ENCODE measurements at places on chromosomes 16 and 17. TPM values are rescaled to one million over a fixed set of nuclear protein-coding genes. Genes with fewer than 3 reads are reported as not detected.
A peak's percentile ranks its signal among the peaks of the same experiment; 100 is the strongest.

- DNase-seq, result no peak
Measured at GRCh38 chr16:86424985-86425384, 85.3 kb upstream of the FOXF1 start.

- DNase-seq, result peak; percentile 77
Measured at GRCh38 chr16:49262501-49262900, 19.1 kb downstream of the CBLN1 start.

DNA sequence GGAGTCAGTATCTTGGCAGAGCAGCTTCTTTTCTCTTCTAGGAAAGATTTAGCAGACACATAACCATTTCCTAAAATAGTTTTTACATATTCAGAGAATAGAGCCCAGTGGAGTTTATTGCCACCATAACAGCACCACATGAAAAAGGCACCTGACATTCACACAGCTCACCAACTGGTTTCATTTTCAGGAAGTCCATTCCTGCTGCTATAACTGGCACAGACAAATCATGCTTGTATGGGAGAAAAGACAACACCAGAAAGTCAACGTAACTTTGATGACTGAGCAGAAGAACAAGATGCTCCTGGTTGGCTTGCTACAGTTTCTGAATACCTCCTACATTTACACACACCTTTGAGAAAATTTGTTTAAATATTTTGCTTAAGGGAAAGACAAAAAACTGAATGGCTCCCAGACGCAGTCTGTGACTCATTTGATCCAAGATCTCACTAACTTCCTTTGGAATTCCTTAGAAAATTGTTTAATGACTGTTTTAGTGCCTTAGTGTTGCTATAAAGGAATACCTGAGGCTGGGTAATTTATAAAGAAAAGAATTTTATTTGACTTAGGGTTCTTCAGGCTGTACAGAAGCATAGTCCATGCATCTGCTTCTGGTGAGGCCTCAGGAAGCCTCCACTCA is 1380.6 kb downstream of the CDH8 start:
- no peak for DNase-seq

TBC1D3I gene
- total RNA-seq, result not detected

ABCC11 gene
- total RNA-seq, result not detected
